ENCODE measurements at places on chromosomes 1 and 21. TPM values are rescaled to one million over a fixed set of nuclear protein-coding genes. Genes with fewer than 3 reads are reported as not detected.

Gene TBX15
- 0.73 TPM for total RNA-seq

Gene CFHR3
- total RNA-seq, result not detected

Gene TBX19
- 2.6 TPM for total RNA-seq

Gene GBP7
- total RNA-seq, result not detected

Gene CAPZA1
- 183 TPM for total RNA-seq

Gene OR6K3
- not detected for total RNA-seq
